Tibial nerve (tissue), 4 donors: ENCODE measurements at places on chromosomes 12 and 14. TPM values are rescaled to one million over a fixed set of nuclear protein-coding genes. Genes with fewer than 3 reads are reported as not detected.

Gene IFNG-AS1
- total RNA-seq: not detected

Gene RPL10L
- total RNA-seq: not detected

Gene CLEC6A
- total RNA-seq: not detected

Gene JKAMP
- total RNA-seq: 38.0 TPM

Gene MYH6
- 0.30 TPM for total RNA-seq

Gene EXOC3L4
- 0.87 TPM for total RNA-seq
